Progenitor cell of endocrine pancreas (in vitro differentiated cells): ENCODE measurements at places on chromosomes 6 and 20. TPM values are rescaled to one million over a fixed set of nuclear protein-coding genes. Genes with fewer than 3 reads are reported as not detected.

GLP1R gene
- total RNA-seq = 3.9 and 4.0 TPM in 2 replicates

WFDC9 gene
- total RNA-seq = not detected in 2 replicates

DDR1 gene
- total RNA-seq = 154 and 163 TPM in 2 replicates

SALL4 gene
- total RNA-seq = 156 and 178 TPM in 2 replicates

MYLK4 gene
- 0.60 and 0.80 TPM in 2 replicates for total RNA-seq

ZNF343 gene
- 13.1 and 14.4 TPM in 2 replicates for total RNA-seq

TBX18 gene
- 1.3 and 1.8 TPM in 2 replicates for total RNA-seq

GGTLC1 gene
- total RNA-seq = not detected in 2 replicates

AIF1 gene
- 1.7 and 3.1 TPM in 2 replicates for total RNA-seq

FOXQ1 gene
- 2.0 and 2.9 TPM in 2 replicates for total RNA-seq

ZNF831 gene
- not detected in 2 replicates for total RNA-seq

CITED2 gene
- 42.6 and 47.5 TPM in 2 replicates for total RNA-seq

GRCh38 chr6:13117570-13117969 is 210.8 kb downstream of the TBC1D7 start:
- DNase-seq = no peak
- no peak overlapping the region for H3K27ac ChIP-seq
- H3K4me1 ChIP-seq = peaks cover 10% of the 10 kb centered on the region

DNA sequence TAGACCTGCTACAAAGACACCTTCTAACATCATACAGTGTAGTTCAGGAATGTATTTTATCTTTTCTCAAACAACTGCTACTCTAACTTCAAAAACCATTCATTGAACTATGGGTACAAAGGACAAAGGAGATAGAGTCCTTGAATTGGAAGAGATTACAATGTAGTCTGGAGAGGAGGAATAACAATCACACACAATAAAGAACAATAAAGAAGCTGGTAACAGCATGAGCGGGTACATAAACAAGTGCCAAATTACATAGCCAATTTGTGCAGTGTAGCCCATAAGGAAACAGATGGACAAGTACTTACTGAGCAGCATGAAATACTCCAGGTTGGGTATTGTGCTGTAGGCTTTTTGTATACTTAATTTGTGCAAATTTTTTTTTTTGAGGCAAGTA is 44.3 kb downstream of the OSTM1 start:
- no peak overlapping the region for H3K4me3 ChIP-seq
- H3K27ac ChIP-seq = no peak overlapping the region
- no peaks in the 10 kb centered on the region for H3K27me3 ChIP-seq
- DNase-seq = no peak
- H3K36me3 ChIP-seq = peaks cover 3% of the 10 kb centered on the region
- peaks cover 3% of the 10 kb centered on the region for H3K4me1 ChIP-seq

DNA sequence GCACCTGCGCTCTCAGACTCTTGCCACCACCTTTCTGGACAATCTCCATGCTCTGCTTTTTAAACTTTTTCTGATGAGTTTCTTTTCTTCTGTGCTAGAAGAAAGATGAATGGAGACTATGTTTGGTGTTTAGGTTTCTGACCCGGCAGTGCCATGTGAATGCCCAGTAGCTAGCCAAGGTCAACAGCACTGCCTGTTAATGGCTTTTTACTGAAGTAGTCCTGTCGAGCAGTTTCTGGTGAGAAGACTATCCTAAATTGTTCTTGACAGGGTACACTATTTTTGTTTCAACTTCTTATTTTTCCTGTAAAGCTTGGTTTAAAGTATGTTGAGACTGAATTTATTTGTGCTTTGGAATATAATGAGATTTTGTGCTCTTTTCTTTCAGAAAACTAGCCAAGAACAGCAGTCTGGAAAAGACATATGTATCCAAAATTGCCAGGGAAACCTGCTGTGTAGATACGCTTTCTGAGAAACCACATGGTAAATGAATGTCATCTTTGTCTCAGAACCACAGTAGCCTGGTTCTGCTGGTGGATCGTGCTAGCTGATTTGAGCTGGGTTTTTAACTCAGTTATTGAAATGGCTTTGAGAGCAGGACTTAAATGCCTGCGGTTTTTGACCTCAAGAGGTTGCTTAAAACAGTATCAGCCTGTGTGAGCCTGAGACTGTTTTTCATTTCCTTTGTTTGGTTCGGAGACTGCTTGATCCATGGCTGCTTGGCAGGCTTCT is 48.1 kb downstream of the KCNS1 start:
- H3K27me3 ChIP-seq = no peaks in the 10 kb centered on the region
- DNase-seq = no peak
- no peak overlapping the region for H3K27ac ChIP-seq
- no peak overlapping the region for H3K4me3 ChIP-seq
- H3K4me1 ChIP-seq = peaks cover 2% of the 10 kb centered on the region

DNA sequence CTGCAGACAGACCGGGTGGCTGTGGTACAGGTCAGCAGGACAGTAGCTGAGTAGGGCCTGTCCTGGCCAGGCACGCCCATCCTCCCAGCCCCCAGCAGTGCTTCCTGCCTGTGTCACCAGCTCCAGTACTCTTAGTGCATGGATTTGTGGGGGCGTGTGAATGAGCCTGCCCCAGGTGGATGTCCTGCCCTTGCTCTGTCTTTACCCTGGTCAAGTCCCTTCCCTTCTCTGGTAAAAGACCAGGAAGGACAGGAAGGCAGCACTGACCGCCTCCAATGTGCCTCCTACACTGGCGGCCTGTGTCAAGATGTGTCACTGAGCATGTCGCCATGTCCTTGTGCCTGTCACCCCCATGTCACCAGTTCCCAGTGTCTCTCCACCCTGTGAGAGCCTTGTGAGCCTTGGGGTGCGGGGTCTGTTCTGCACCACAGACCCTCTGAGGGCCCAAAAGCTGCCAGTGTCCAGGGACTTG is 11.9 kb downstream of the TEAD3 start:
- no peak overlapping the region for H3K4me3 ChIP-seq
- no peaks in the 10 kb centered on the region for H3K27me3 ChIP-seq
- H3K27ac ChIP-seq = peak overlapping the region; percentile 89
- H3K36me3 ChIP-seq = peaks cover 8% of the 10 kb centered on the region
- no peak for DNase-seq
- H3K4me1 ChIP-seq = peaks cover 24% of the 10 kb centered on the region

GRCh38 chr20:53914781-53915445 is 155.5 kb downstream of the BCAS1 start:
- no peak for DNase-seq
- no peaks in the 10 kb centered on the region for H3K27me3 ChIP-seq
- no peaks in the 10 kb centered on the region for H3K36me3 ChIP-seq
- H3K4me1 ChIP-seq = peaks cover 31% of the 10 kb centered on the region

DNA sequence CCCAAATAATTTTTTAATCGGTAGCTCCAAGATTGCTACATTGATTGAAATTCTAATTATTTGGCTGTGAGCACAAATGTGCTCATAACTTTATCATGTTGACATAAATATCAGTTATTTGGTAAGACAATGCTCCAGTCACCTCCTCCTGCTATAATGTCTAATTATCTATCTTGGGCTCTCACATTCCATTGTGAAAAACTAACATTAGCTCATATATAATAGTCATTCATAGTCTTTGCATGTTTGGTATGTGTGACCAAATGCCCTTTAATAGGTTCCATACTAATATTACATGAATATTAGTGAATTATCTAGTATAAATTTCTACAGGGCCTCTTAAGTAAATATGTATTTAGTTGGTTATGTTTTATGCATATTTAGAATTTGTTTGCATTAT is 185.6 kb upstream of the MCHR2 start:
- H3K27ac ChIP-seq = no peak overlapping the region
- DNase-seq = no peak
- no peak overlapping the region for H3K4me3 ChIP-seq
- no peaks in the 10 kb centered on the region for H3K36me3 ChIP-seq
- H3K4me1 ChIP-seq = peaks cover 18% of the 10 kb centered on the region

GRCh38 chr6:123777563-123777962 is 26.1 kb upstream of the NKAIN2 start:
- no peaks in the 10 kb centered on the region for H3K36me3 ChIP-seq
- no peak overlapping the region for H3K4me3 ChIP-seq
- H3K27me3 ChIP-seq = peaks cover 7% of the 10 kb centered on the region

- H3K36me3 ChIP-seq = peaks cover 2% of the 10 kb centered on the region
- H3K4me1 ChIP-seq = peaks cover 12% of the 10 kb centered on the region
- H3K27me3 ChIP-seq = peaks cover 3% of the 10 kb centered on the region
Observed at GRCh38 chr6:43669922-43670622, 17.5 kb downstream of the MRPS18A start.

- peaks cover 92% of the 10 kb centered on the region for H3K27me3 ChIP-seq
- no peaks in the 10 kb centered on the region for H3K36me3 ChIP-seq
- peaks cover 8% of the 10 kb centered on the region for H3K4me1 ChIP-seq
Observed at GRCh38 chr20:38725931-38726803, 1.9 kb downstream of the SLC32A1 start.

- peaks cover 2% of the 10 kb centered on the region for H3K27me3 ChIP-seq
- no peaks in the 10 kb centered on the region for H3K36me3 ChIP-seq
- H3K4me3 ChIP-seq = no peak overlapping the region
- H3K27ac ChIP-seq = no peak overlapping the region
- peaks cover 5% of the 10 kb centered on the region for H3K4me1 ChIP-seq
- no peak for DNase-seq
Observed at GRCh38 chr6:27327023-27327738, 15.1 kb upstream of the POM121L2 start.

GRCh38 chr6:22809370-22809769 is 240.0 kb downstream of the HDGFL1 start:
- no peak for DNase-seq
- no peaks in the 10 kb centered on the region for H3K27me3 ChIP-seq
- no peaks in the 10 kb centered on the region for H3K4me1 ChIP-seq
- H3K4me3 ChIP-seq = no peak overlapping the region
- H3K27ac ChIP-seq = no peak overlapping the region

GRCh38 chr6:131937226-131937625 is 13.9 kb downstream of the CCN2 start:
- H3K4me3 ChIP-seq = no peak overlapping the region
- no peak for DNase-seq
- H3K27ac ChIP-seq = no peak overlapping the region
- H3K36me3 ChIP-seq = no peaks in the 10 kb centered on the region
- no peaks in the 10 kb centered on the region for H3K27me3 ChIP-seq

DNA sequence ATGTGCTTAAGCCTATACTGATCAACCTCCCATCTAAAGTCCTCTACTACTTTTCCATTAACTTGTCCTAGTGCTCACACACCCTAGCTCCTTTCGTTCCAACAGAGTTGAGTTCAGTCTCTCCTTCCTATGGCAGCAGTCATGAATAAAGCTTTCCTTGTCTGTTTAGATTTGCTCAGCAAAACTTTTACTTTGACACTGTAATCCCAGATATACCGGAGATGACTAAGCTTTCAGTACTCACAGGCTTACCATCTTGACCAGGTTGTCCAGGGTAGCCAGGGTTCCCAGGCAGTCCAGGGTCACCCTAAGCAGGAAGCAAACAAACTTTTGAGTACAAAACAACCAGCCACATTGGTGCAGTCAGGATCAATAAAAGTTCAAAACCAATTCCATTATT is 90.7 kb downstream of the COL21A1 start:
- H3K36me3 ChIP-seq = peaks cover 6% of the 10 kb centered on the region
- H3K27ac ChIP-seq = no peak overlapping the region
- no peak for DNase-seq
- peaks cover 8% of the 10 kb centered on the region for H3K4me1 ChIP-seq
- H3K4me3 ChIP-seq = no peak overlapping the region
